ENCODE measurements at places on chromosomes 5 and 9. TPM values are rescaled to one million over a fixed set of nuclear protein-coding genes. Genes with fewer than 3 reads are reported as not detected.
A peak's percentile ranks its signal among the peaks of the same experiment; 100 is the strongest.

DNA sequence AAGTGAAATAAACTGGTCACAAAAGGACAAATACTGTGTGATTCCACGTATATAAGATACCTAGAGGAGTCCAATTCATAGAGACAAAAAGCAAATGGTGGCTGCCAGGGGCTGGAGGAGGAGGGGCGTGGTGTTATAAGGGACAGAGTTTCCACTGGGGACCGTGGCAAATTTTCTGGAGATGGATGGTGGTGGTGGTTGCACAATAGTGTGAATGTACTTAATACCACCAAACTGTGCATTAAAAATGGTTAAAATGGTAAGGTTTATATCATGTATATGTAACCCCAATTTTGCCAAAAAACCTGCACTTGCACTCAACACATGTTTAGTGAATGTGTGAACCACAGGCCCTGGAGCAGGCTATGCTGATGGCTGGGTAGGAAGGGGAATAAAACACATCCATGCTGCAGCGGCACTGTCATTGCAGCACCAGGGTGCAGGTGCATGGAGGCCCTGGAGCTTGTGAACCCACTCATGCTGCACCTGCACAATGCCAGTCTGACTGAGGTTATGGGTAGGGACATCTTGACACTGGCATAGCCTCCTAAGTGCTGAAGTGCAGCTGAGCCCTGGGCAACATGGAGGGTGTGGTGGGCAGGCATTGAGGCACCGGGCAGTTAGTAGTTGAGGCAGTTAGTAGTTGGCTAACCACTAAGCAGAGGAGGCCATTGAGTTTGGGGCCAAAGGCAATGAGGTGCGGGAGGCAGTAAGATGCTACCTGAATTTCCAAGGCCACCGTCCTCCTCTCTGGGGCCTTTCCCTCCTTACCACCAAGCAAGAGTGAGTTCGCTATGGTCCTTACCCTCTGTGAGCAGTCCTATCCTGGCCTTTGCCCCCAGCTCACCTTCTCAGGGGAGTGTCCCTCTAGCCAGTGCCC, 3.5 kb upstream of the PHF2 start:
- DNase-seq: no peak

- DNase-seq: peak; percentile 5
Measured at GRCh38 chr5:149778303-149779123, 48.4 kb downstream of the PPARGC1B start.

DNA sequence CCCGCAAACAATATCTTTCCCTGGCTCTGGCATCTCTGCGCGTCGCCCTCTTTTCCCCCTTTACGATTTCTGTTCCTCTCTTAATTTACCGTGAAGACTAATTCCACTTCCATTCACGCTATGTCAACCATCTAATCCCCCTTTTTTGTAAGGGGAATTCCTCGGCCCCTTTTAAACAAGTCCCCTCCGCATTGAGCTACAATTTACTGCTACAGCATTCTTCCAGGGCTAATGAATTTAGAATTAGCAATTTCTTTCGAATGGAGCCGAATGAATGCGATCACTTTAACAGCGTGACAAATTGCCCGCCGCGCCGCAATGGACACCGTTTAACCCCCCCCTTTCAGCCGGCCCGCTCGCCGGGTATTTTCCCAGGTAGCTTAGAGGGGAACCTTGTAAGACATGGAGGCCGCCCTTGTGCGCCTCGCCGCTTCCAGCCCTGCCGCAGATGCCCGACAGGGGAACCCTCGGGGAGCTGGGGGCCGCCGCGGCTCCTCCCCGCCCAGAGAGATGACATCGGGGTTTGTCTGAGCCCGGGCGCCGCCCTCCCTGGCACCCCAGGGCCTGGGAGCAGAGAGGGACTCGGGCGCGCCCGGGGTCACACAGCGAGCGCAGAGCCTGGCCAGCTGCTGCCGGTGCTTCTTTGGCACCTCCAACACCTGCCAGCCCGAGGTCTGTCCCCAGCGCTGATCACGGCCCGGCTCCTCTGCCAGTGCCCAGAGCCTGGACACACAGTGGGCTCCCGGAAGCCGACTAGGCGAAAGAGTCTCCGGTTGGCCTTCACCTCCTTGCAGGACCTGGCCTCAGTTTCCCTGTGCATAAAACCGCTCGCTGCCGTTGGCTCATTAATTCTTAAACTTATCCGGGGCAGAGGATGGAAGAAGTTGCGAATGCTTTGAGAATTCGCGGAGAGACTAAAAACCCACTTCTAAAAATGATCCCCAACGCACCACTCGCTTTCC, 1.3 kb downstream of the PRDM12 start:
- DNase-seq: no peak

- peak; percentile 21 for DNase-seq
Measured at GRCh38 chr9:115262952-115263351, 145.0 kb upstream of the TNC start.

GRCh38 chr5:177500685-177501522, 3.5 kb upstream of the PDLIM7 start:
- peak; percentile 89 for DNase-seq

Gene HTR1A
- not detected for total RNA-seq

Gene SHISAL2B
- not detected for total RNA-seq

Gene MYOZ3
- total RNA-seq: 0.72 TPM

Gene AFF4
- total RNA-seq: 43.2 TPM

Data from fibroblast of the aortic adventitia (primary cell).